Bronchus fibroblast of lung (primary cell): ENCODE measurements at places on chromosomes 3 and 15. TPM values are rescaled to one million over a fixed set of nuclear protein-coding genes. Genes with fewer than 3 reads are reported as not detected.

Gene MYO5C
- 0.15 and 0.50 TPM in 2 replicates for total RNA-seq

Gene GOLGA8K
- total RNA-seq = not detected in 2 replicates

Gene BSN
- total RNA-seq = 0.15 and 0.17 TPM in 2 replicates

Gene LRRFIP2
- total RNA-seq = 34.8 and 43.2 TPM in 2 replicates

Gene CAV3
- not detected in 2 replicates for total RNA-seq

Gene LRRC31
- total RNA-seq = not detected in 2 replicates

Gene LRTM1
- not detected in 2 replicates for total RNA-seq

Gene HAPLN3
- total RNA-seq = 4.3 and 4.9 TPM in 2 replicates

Gene KNG1
- not detected in 2 replicates for total RNA-seq

Gene SERINC4
- 0.15 TPM in 1 of 2 replicates, not detected in the other for total RNA-seq

Gene DNAH1
- 0.50 and 0.74 TPM in 2 replicates for total RNA-seq

Gene LDHAL6B
- total RNA-seq = not detected in 2 replicates

Gene FSD2
- total RNA-seq = not detected in 2 replicates

Gene HYAL2
- 82.4 and 84.6 TPM in 2 replicates for total RNA-seq

Gene HCN4
- total RNA-seq = not detected in 2 replicates
